ENCODE measurements at places on chromosomes 16 and 17.

GRCh38 chr17:77184474-77184873 is 43.7 kb downstream of the SEC14L1 start:
- no peak for DNase-seq

DNA sequence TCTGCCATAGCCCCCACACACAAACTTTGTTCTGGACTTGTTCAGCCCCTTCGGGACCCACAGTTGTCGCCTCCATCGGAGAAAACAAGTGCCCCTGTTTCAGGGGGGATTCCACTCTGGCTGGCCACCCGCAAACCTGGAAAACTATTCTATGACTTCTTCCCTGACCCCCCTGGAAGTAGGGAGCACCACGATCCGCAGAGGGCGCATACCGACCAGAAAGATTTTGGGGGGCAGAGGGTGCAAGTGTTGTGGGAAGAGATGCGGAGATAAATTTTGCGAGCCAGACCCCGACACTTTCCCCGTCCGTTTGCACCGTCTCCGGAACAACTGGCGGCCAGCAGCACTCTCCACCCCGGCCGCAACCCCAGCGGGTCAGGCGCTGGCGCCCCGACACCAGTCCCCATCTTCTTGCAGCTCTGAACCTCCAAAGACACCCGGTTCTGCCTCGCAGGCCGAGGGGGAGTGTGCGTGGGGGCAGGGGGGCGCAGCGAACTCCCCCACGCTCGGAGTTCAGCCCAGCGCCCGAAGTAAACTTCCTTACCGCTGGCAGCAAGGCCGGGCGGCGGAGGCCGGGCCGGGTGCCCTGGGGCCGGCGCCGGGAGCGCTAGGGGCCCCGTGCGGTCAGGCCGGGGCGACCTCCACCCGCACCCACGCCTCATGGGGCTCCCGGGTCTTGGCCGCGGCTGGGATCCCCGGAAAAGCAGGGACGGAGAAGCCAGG is 744 bp downstream of the SALL1 start:
- no peak for DNase-seq

GRCh38 chr17:39629898-39630297 is 3.1 kb downstream of the PPP1R1B start:
- no peak for DNase-seq

GRCh38 chr16:51753467-51754127 is 602.5 kb upstream of the SALL1 start:
- no peak for DNase-seq

GRCh38 chr16:76483307-76483909 is 206.2 kb downstream of the CNTNAP4 start:
- DNase-seq = no peak

DNA sequence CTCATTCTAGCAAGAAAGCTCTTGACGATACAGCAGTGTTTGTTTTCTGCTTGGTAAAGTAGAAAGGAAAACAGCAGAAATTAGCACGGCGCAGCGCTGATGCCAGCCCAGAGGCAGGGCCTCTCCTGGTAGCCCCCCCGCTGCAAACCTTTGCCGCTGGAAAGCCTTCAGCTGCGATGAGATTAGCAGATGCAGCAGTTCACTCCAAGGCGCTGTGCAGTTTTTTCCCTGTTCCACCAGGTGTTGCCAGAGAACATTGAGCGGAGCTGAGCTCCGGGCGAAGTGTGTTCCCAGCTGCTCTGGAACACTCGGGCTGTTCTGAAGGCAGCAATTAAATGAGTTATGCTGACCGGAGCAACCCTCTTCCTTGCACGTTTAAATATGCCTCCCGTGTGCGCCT is 72.5 kb downstream of the RBFOX1 start:
- no peak for DNase-seq

DNA sequence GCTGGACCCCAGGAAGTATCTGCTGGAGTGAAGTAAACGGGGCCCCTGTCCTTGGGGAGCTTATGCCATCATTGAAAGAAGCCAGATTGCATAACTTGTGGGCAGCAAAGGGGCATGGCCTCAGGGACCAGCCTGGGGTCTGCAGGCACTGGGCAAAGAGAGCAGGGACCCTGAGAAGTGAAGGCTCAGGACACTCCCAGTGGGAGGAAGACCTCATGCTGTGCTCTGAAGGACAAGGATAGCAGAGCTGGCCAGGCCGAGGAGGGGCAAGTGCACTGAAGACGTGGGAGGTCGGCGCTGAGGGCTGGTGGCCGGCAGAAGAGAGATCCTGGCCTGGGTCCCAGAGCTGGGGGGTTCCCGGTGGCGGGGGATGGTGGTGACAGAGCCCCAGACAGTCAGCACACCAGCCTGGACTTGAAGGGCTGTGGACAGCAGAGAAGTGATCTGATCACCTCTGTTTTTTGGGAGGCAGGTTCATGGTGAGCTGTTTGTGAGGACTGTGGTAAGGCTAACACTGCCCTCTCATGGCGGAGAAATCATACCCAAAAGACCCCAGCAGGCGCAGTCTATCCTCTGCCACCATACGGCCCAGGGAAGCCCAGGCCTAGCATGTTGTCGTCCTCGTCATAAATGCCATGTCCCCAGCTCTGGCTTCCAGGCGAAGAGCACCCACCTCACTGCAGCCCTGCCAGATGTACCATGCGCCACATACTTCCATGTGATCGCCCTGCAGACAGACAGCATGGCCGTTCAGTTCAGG is 7.1 kb upstream of the CNP start:
- DNase-seq = peak; percentile 76

- DNase-seq = no peak
Observed at GRCh38 chr16:4612977-4613635, 1.6 kb downstream of the UBALD1 start.

DNA sequence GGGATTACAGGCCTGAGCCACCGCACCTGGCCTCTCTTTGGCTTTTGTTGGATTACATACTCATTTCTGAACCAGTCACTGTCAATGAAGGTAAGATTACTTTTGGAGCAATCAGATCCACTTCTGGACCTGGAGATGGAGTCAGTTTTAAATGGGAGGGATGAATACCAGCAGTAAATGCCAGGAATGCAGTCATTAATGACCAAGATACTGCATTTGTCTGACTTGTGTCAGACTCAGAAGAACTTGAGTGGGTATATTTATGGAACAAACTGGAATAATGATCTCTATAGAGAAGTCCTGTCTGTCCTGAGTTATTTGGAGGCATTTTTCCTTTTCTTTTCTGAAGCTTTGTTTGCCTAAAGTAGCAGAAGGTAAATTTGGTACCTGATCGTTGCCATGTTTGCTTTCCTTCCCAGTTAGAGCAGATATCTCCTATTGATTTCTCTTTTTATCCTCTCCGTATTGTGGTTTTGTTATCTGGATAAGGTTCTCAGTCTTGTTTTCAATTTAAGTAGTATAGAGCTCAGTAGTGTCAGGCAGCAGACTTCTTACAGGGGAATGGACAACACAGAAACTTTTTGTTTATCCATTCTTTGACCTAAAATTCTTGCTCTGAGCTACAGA is 10.7 kb downstream of the NLK start:
- no peak for DNase-seq

DNA sequence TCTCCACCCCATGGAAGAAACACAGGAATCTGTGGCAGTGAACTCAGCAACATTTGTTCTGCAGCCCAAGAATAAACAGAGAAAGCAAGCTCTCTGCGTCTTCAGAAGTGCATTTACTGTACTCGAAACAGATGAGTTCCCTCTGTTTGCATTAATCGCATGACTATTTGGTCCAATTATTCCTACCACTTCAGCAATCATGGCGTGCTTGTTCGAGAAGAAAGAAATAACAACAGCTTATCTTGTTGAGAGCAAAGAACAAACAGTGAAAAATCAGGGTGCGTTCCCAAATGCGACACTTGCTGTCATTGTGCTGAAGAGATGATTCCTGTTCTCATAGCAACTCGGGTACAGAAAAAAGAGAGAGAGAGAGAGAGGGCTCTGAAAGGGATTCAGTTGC is 445.3 kb upstream of the MAF start:
- no peak for DNase-seq

DNA sequence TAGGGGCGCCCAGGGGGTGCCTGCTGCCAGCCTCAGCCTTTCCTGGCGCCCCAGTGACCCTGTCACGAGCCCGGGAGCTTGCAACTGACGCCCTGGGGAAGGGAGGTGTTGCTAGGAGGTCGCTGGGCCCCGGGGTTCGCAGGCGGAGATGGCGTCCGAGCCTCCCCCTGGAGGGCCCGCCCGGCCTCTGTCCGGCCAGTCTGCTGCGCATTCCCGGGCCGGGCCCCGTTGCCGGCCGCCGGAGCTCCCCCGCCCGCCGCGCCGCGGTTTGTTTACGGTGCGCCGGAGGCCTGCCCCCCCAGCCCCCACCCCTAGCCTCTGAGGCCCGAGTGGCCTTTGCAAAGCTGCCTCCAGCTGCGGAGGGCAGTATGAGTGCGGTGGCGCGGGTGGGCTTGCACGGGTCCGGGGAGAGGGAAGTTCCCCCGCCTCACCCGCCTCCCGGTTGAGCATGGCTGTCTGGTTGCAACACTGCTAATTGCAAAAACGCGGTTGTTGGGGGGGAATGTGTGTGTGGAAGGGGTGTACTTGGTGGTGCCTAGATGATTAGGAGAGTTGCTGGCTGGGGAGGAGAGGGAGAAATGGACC is 514 bp downstream of the THRA start:
- DNase-seq = peak; percentile 79

DNA sequence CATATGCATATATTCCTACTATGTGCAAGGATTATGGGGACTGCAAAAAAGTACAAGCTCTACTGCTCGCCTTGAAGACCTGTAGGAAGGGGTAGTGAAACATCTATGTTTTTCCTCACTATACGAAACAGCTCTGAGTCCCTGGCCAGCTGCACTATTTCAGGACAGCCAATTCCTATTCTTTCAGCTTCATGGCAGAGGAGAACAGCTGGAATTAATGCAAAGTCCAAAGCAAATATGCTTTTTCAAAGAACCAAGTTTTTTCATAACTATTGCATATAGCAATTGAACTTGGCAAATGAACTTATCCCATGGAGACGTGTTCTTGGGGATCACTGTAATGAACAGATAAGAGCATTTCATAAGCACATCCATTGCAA is 122.3 kb downstream of the SPACA3 start:
- DNase-seq = no peak

DNA sequence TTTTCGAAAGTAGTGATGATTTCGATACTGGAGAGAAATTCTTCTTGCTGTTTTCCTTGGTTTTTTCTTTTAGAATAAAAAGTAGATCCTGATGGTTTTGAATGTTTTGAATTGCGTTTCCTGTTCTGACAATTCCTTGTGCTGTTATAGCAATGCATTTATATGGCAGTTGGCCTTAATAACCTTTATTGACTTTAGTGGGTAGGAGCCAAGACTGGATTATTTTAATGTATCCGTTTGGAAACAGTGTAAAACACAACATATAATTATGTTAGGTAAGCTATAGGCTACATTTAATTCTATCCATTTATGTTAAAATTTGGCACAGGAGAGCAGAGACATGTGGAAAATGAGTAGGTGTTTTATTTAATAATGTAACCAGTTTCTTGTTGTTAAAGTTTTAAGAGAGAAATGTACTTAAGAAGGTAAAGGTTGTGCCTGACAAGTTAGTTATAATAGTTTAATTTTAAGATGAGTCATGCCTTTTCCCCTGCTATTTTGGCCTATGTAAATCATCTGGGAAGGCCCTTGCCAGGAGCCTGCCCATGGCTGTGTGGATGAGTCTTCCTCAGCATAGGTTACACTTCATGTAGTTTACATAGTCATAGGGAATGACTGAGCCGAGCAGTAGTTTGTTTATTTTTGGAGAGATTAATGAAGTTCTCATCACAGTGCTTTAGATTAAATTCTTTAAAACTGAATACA is 189.9 kb downstream of the FTO start:
- DNase-seq = no peak

DNA sequence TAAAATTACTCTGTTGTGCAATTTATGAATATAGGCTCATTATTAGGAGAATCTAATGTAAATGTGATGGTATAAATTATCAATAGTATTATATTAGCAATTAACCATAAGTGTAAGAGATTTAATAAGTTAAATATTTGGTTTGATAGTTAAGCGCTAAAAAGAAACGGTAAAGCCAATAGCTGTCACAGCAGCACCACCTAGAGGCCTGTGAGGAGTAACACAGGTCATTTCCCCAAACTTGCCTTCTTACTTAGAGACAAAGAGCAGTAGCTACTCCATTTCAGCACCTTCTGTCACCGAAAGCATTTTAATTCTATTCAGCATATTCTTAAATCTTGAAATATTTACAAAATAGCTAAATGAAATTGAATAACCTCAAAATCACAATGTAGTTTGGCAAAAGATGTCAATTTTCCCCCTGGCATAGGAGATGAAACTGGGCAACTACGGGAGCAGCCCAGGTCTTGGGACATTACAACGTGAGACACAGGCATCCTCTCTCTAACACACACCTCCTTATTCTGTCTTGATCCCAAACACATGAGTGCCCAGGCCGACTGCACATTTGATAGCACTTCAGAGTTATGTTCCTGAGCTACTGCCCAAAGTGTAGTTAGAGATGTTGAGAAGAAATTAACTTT is 14.3 kb upstream of the DYNLRB2 start:
- DNase-seq = peak; percentile 68

- DNase-seq = no peak
Observed at GRCh38 chr17:19785854-19786253, 37.8 kb upstream of the ALDH3A1 start.

DNA sequence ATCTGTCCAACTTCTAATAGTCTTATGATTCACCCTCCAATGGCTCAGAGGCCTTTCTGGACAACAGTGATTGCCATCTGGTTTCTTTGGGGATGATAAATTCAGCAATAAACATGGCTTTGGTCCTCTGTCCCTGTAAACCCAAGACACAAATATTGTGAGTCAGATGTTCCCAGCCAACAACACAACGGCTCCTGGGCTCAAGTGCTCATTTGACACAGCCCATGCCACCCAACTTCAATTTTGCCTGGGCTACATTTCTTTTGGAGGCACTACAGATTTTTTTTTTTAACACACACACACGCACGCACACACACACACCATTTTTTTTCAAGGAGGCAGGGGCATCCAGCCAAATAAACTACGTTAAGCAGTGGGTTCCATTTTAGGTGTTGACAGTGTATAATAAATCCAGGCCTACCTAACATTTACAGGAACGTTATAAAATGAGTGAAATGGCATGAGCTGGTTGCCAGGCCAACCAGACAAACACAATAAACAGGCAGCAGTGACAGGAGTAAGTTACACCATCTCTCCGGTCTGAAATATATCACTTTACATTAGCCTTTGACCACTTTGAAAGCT is 939.9 kb upstream of the SOX9 start:
- DNase-seq = no peak

- no peak for DNase-seq
Observed at GRCh38 chr17:69764146-69764545, 310.9 kb upstream of the KCNJ16 start.

GRCh38 chr16:4233431-4233830 is 8.4 kb downstream of the SRL start:
- DNase-seq = no peak

DNA sequence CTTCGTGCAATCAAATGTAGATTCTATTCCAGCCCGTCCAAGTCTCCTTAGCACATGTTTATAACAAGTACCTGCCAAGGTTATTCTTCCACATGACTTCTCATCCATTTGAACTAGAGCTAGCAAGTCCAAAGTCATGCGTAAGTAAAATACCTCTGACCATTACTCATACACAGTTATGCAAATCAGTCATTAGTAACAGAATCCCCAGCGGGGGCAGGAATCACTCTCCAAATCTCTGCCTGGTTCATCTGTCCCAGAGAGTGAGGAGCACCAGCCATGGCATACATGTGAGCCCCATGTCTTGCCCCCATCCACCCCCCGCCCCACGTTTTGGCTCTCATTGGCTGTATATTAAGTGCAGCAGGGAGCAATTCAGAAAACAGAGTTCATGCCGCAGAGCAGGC is 27.7 kb downstream of the SRL start:
- no peak for DNase-seq
